ENCODE measurements at places on chromosomes 1 and 21.
A peak's percentile ranks its signal among the peaks of the same experiment; 100 is the strongest.

GRCh38 chr1:2602311-2602835 lies 15.8 kb downstream of the PRXL2B start:
- DNase-seq, result no peak

- DNase-seq, result no peak
Observed at GRCh38 chr1:181089017-181089675, 646 bp downstream of the IER5 start.

- no peak for DNase-seq
Observed at GRCh38 chr1:51549016-51549619, 30.1 kb upstream of the EPS15 start.

DNA sequence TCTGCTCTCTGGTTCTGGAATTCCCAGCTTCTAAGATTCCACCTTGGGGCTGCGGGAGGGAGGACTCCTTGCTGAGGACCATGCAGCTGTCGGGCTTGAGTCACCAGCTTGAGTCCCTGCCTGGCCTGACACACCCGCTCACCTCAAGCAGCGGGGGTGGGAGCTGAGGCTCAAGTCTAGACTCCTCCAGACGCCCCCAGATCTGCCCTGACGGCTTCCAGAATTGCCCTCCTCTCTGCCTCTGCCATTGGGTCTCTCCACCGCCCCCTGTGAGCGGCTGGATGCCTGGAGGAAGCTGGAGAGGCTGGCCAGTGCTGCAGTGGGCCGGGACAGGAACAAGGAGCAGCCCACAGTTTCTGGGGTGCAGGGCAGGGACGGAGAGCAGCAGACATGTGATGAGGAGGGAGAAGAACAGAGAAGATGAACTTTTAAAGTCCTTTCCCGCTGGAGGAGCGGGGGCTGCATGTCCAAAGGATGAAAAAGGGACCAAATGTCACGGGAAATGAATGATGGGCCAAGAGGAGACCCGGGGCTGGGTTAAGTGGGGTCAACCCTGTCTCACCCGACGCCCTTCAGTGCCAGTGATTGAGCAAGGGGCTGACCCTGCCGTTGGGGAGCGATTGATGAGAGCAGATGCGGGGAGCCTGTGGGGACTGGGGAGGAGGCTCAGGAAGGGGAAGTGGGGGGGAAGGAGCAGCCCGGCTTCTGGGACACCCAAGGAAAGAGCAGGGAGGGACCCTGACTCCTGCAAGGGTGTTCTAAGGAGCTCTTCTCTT lies 13.5 kb downstream of the CRABP2 start:
- no peak for DNase-seq

GRCh38 chr21:42983869-42984268 lies 9.5 kb downstream of the PKNOX1 start:
- DNase-seq, result no peak

GRCh38 chr1:62840555-62840954 lies 56.6 kb downstream of the ATG4C start:
- DNase-seq, result no peak

- DNase-seq, result no peak
Observed at GRCh38 chr1:3327389-3327702, 127.1 kb upstream of the ARHGEF16 start.

DNA sequence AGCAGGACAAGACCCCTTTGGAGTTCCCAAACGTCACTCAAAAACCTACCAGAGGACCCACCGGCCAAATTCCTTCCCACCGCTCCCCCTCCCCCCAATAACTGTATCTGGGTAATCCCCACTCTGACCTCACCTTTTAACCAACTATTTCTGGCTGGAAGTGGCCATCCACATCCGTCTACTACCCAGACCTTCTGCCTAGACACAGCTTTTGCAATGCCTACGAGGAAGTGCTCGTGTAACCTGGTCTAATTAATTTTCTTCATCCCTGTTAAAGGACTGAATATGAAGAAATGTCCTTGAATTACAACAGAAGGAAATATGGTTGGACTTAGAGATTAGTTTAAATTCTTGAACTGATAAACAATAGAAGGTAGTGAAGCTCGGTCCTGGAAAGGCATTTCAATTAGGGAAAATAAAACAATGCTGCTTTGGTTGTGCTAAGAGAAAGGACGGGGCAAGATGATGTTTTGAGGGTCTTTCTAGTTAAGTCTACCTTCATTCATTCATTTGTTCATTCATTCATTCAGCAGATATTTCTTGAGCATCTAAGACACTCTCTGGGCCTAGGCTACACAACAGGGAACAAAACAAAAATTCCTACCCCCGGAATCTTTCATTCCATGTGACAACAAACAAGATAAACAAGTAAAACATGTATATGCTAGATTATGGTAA lies 18.8 kb downstream of the AVPR1B start:
- DNase-seq, result no peak

GRCh38 chr1:44842486-44842861 lies 579 bp downstream of the PTCH2 start:
- DNase-seq, result no peak

DNA sequence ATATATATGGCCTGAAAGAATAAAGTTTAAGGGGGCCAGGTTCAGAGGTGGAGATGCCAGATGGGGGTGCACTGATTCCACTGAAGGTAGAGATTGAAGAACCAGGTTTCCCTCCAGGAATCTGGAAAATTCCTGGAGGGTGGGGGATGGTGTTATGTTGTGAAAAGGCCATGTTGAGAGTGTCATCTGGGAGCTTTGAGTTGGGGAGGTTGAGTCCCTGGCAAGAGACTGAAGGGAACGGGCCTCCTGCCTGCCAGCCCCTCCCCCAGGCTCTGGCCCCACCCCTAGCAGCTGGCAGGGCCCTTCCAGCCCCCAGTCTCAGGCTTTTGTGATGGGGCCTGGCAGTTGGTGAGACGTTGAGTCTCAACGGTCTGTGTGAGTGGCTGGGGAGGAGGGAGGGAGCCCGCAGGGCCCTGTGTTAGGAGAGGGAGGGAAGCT lies 4.1 kb downstream of the PTPRU start:
- DNase-seq, result no peak

GRCh38 chr1:64473367-64473766 lies 3.4 kb downstream of the CACHD1 start:
- DNase-seq, result no peak

GRCh38 chr1:153072806-153073726 lies 1.7 kb upstream of the SPRR2B start:
- no peak for DNase-seq

GRCh38 chr1:14519976-14520375 lies 78.5 kb upstream of the KAZN start:
- DNase-seq, result no peak

- peak; percentile 61 for DNase-seq
Observed at GRCh38 chr1:59699227-59699847, 115.4 kb upstream of the HOOK1 start.

- DNase-seq, result no peak
Observed at GRCh38 chr21:33828083-33828482, 87.5 kb downstream of the ATP5PO start.

GRCh38 chr1:53380296-53380695 lies 52.4 kb upstream of the LRP8 start:
- DNase-seq, result no peak

DNA sequence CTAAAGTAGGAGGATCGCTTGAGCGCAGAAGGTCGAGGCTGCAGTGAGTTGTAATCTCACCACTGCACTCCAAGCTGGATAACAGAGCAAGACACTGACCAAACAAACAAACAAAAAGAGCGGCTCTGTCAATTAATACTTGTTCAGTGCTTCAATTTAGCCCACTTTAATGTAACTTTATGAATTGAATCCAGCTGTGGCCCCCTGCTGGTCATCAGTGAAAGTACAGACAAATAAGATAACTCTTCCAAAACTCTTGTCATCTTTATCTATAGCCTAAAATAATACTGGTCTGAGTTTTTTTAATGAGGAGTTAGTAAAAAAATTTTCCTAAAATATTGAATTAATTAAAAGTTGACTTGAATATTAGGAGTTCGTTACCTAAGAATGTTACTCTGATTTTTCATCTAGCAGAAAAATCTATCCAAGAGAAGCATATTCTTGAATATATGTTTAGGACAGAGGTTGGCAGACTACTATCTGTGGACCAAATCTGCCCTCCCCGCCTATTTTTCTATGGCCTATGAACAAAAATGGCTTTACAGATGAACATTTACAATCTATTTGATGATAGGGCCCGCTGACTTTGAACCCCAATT lies 26.1 kb downstream of the ATP5PF start:
- DNase-seq, result peak; percentile 60

- no peak for DNase-seq
Observed at GRCh38 chr1:182189535-182190066, 128.1 kb upstream of the ZNF648 start.

- DNase-seq, result no peak
Observed at GRCh38 chr1:47765236-47765635, 231.9 kb downstream of the TRABD2B start.

GRCh38 chr1:85585799-85586198 lies 5.2 kb downstream of the CCN1 start:
- DNase-seq, result no peak

DNA sequence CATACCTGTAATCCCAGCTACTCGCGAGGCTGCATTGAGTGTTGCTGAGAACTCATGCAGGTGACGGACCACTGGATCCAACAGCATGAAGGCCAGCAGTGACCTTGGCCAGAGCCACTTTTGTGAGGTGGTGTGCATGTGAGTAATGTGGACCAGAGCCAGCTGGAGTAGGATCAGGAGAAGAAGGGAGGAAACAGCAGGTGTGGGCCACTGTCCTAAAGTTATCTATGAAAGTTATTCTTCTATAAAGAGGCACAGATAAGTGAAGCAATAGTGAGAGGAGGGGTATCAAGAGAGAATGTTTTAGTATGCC lies 47.8 kb downstream of the TCP10L start:
- no peak for DNase-seq

DNA sequence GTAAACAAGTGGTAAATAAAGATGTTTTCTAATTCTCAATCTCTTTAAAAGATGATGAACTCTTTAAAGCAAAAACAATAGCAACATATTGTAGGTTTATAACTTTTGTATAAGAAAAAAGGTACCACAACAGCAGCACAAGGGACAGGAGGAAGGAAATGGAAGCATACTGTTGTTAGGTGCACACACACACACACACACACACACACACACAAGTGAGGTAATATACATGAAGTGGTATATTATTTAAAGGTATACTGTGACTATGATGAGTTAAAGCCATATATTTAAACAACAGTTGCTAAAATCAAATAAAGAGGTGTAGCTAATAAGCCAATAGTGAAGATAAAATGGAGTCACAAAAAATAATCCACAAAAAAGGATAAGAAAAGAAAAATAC lies 20.0 kb downstream of the PPP1R15B start:
- DNase-seq, result no peak

- peak; percentile 25 for DNase-seq
Observed at GRCh38 chr1:116881879-116882520, 27.7 kb upstream of the PTGFRN start.

GRCh38 chr1:174949645-174950044 lies 50.1 kb upstream of the CACYBP start:
- DNase-seq, result no peak

DNA sequence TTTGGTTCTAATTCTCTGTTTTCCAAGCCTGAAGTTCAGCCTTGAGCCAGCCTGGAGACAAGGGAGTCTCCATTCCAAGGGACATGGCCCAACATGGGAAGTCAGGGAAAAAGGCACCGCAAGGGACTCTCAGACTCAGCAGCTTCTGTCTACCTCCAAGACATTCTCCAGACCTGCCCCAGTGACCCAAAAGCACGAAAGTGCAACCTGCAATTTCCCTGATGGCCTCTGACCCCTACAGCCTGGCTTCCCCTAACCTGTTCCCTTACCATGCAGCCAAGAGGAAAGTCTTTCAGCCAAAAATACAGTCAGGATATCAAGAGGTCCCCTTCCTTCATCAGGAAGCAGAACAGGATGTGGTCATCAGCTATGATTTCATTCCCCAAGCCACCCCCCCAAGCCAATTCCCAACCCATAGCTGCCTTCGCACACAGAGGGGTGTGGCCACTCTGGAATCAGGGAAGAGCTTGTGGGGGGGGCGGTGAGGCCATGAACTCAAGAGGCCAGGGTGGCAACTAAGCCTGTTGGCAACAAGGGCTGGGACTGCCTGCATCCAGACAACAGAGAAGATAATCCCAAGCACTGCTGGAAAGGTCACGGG lies 59.2 kb downstream of the TIAM1 start:
- DNase-seq, result peak; percentile 66

DNA sequence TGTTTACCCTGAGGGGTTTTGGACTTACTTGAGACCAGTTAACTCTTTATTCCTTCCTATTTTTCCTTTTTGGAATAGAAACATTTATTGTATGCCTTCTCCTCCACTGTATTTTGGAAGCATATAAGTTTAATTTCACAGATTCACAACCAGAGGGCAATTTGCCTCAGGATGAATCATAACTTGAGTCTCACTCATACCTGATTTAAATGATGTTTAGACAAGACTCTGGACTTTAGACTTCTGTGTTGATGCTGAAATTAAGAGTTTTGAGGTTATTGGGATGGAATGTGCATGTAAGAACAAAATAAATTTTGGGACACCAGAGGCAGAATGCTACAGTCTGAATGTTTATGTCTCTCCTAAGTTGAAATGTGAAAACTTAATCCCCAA lies 7.1 kb upstream of the ADAM30 start:
- no peak for DNase-seq

- peak; percentile 91 for DNase-seq
Observed at GRCh38 chr1:33255347-33256220, 708 bp upstream of the ZNF362 start.

DNA sequence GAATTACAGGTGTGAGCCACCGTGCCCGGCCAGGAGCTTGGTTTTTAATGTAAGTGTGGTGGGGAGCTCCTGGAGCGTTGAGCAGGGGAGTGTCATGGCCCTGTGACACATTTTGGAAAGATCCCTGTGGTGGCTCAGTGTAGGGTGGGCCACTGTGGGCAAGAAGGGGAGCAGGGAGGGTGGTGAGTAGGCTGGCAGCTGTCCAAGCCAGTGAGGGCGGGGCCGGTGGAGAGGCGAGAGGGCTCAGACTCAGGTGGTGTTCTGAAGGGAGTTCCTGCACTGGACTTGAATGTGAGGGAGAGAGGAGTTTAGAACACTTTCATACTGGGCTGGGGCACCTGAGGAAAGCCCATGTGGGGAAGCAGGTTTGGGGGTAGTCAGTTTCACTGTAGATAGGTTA lies 3.1 kb upstream of the EVA1B start:
- peak; percentile 22 for DNase-seq

DNA sequence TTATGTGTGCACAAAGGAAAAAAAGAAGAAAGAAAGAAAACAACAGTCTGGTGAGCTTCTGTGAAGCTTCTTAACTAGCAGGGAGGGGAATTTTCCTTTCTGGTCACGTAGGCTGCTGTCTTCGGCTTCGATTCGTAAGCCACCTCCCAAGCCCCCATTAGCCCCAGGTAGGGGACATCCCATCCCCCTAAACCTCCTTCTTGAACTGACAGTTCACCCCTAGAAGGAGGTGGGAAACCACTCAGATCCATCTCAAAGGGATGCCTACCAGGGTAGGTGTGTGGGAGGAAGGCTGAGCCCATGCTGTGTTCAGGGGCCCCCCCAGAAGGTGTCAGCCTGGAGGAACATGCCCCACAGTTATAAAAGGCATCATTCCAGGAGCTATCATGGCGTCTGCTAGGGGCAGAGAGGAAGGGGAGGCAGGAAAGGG lies 25.8 kb downstream of the CD247 start:
- no peak for DNase-seq

All from SW480 (cell line).